ENCODE measurements at places on chromosomes 3 and 15.

DNA sequence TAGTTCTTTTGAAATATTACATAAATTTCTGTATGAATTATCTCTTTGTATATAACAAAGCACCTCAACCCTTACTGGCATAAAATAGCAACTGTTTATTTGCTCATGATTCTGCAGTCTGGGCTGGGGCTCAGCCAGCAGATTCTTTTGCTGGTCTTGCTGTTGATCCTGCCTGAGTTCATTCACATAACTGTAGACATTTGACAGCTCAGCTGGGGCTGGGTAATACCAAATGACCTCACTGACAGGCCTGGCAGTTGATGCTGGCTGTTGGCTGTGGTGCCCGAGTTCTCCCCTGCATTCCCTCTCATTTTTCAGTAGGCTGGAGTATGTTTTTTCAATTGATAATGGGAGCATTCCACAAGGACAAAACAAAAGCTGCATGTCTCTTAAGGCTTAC lies 449.9 kb upstream of the GOLIM4 start:
- DNase-seq: no peak

DNA sequence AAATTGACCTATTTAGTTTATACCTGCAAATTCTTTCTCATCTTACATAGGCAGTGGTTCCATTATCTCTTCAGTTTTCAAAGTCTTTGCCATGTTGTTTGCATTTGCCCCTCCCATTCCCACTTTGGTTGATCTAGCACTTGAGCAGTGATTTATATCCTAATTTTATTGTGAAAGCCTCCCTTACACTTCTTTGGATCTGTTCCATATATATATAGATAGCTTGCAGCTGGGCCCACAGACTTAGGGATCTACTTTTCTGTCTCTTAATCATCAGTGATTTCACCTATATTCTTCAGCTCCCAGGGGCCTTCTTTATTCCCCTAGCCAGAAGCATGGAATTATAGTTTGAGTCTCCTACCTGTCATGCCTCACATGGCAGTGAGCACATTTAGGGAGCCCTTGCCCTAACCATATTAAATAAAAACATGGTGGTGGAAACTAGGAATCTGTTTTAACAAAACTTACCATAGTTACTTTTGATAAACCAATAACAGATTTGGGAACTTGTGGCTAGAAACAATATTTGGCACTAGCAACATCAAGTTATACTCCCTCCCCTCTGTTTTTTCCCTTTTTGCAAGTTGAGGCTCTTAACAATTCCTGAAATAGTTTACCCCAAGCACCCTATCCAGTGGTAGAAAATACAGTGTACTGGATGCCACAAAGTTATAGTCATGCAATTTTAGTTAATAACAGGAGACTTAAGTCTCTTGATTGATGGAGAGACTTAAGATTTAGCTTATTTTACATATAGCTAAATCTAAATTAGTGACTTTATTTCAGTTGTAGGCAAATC lies 41.7 kb downstream of the ARIH1 start:
- no peak for DNase-seq

DNA sequence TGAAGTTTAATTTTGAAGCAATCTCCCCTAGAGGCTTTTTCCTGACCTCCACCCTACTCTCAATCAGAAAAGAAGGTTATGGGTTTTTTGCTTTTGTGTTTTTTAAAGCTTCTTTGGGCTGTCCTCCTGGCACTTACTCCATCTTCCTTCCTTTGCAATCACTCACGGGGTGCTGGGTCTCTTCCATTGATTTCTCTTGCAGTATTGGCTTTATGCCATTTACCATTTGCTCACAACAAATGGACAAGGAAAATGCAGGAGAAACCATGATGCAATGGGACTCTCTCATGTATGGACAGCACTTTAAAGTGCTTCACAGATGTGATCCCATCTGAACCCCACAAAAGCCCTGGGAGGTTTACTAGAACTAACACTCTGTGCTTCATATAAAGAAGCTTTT lies 57.5 kb downstream of the SST start:
- DNase-seq: no peak

GRCh38 chr3:13891492-13892073 lies 11.7 kb upstream of the WNT7A start:
- DNase-seq: no peak

Measured in activated T-helper 1 cell treated with anti-CD3 and anti-CD28 coated beads, Interleukin-12 subunit alpha, Interleukin-12 subunit beta, Interleukin-2, Interleukin-4 antibody, amounts not matched to agents 30 ng/mL and 10 ng/mL and 1 ng/mL, durations not matched to agents 14 hours and 24 hours and 36 hours (primary cell).